Stimulated activated CD4-positive, alpha-beta T cell treated with anti-CD3 and anti-CD28 coated beads, Interleukin-1b, Interleukin-23, amount 100 ng/mL, for 1 hour (primary cell): ENCODE measurements at places on chromosomes 3 and 15.

DNA sequence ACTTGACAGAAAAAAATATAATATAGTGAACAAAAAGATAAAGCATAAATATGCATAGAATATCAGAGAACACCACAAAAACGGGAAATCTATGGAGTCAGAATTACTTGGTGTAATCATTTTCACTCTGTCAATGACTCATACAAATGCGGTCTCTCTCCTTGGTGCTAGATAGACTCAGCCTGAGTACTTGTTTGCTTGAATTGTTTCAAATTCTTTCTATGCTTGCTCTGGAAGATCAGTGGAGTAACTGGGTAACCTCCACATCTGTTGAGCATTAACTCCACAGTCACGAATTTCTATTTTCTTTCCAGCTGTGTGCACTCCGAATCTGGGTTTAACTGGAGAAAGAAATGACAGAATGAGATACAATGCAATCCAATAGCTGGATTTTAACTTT is 760.4 kb downstream of the ZPLD1 start:
- no peak for DNase-seq

- DNase-seq = no peak
These were observed 353.0 kb upstream of the RORA start for GRCh38 chr15:61582092-61582491.

DNA sequence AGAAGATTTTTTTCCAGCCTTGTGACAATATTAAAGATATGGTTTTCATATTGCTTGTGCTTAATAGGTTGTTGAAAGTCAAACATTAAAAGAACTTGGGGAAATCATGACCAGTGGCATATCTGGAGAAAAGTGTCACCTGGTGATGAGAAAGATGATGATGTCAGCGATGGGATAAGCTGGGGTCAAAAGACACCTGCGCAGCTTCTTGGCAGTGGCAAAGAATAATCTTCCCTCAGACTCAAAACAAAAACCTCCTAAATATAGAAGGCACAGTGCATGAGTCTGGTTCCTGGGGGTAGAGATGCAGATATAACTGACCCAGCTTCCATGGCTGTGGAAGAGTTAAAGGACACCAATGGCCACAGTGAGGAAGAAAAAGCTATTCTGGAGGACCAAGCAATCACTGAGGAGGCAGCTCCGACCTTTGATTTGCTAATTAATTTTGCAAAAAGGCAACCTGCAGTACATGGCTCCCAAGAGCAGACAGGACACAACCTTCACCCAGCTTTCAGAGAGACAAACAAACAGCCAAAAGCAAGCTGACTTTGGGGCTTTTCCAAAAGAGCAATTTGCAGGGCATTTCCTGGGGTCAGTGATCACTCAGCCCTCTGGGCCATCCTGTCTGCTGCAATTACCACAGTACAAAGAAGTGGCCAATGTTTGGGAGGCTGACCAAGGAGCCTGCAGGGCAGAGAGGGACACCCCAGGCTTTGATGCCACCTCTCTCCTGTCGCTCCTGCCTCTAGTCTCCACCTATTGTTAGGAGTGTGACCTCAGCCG is 17.6 kb upstream of the SEMA5B start:
- no peak for DNase-seq

DNA sequence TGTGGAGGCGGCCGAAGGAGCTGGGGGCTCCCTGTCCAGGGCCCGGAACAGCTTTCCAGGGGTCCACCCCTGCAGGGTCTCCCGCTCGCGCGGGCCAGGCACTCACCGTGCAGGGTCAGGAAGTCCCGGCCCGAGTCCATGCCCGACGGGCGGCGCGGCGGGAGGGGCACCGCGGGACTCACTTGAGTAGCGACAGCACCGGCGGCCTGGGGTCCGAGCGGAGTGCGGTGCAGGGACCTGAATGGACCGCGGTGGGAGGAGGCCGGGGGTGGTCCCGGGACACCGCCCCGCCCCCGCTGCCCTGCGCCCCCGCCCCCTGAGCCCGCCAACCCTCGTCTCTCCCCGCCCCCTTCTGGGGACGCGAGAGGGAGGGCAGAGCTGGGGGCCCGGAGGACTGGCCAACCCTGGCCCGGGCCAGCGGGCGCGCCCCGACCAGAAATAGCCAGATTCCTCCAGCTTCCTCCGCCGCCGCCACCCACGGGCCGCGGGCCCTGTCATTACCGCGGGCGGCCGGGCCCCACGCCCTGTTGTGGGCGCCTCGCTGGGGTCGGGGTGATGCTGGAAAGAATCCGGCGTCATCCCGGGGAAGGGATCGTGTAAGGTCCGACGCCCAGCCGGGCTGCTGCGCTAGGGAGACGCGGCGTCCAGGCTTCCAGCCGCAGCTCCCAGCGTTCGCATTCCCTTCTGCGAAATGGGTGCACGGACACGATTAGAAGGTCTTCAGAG is at the start of gene PLCD1:
TSS of gene PLCD1 (minus strand) at position 243 of the 726 bp plus-strand sequence. CDS start at position 140, 103 bp downstream.
- DNase-seq = no peak
